ENCODE measurements at places on chromosomes 6 and 20.

- DNase-seq = no peak
Observed at GRCh38 chr20:19406381-19406780, 193.9 kb downstream of the SLC24A3 start.

GRCh38 chr6:151773382-151773781, 34.1 kb upstream of the ESR1 start:
- no peak for DNase-seq

DNA sequence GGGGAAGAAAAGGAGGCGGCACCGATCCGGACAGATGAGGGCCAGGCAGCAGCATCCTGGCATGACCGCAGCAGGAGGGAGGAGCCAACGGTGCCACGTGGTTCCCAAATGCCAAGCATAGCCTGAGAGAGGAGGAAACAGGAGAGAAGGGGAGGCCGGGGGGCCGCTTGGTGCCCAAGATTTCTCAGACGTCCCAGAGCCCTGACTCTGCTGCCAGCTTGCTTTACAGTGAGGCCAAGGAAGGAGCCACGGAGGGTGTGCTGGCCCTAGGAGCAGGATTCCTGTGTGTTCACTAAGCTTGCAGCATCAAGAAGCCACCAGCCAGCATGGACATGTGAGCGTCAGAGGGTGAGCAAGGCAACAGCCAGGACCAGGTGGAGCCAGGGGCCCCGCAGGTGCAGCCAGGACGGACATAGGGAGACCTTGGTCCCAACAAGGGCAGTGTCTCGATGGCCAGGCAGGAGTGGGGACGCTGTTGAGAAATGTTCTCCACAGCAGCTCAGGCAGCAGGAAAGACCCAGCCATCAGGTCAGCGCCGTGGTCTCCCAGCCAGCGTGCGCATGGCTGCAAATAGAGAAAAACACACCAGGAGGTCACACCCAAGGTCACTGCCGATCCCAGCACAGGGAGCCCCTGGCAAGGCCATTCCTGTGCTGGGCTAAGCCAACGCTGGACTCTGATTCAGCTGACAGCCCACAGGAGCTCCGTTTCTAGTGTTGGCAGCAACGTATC, 143.7 kb downstream of the DLL1 start:
- DNase-seq = no peak

DNA sequence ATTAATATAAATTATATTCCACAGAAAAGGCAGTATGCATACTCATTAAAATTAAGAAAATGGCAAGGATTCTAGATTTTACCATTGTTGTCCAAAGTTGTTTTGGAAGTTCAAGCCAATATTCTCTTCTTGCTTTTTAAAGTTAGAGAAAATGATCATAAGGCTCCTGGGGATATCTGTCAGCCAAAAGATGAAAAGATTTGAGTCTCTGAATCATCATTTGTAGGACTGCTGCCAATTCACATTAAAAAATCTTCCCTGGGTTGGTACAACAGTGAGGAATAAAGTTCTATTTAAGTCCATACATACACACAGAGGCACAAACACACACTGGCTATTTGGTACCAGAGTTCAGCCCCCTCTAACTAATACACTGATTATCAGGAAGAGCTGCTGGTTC, 620.1 kb downstream of the COL12A1 start:
- no peak for DNase-seq

DNA sequence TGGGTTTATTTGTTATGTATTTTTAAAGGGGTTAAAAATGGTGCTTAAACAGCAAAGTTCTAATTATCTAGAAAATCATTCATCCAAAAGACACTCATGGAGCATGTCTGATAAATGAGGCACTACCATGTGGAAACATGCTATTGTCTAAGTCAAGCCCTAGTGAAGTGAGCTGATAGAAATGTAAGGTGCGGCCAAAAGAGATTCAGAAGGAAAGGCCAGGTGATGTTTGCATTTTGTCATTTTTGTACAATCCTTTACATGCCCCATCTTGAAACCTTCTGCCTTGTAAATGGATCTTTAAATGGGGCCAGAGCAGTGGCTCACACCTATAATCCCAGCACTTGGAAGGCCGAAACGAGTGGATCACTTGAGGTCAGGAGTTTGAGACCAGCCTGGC, 77.3 kb downstream of the PLCG1 start:
- DNase-seq = no peak

- DNase-seq = no peak
Observed at GRCh38 chr20:63553933-63554290, at the start of gene FNDC11. TSS of gene FNDC11 (plus strand) at chr20:63554159. CDS start at chr20:63555664, 1,505 bp downstream.

- DNase-seq = no peak
Observed at GRCh38 chr6:145626857-145627256, 108.5 kb downstream of the EPM2A start.

GRCh38 chr6:43876602-43877001, 106.6 kb downstream of the VEGFA start:
- no peak for DNase-seq

DNA sequence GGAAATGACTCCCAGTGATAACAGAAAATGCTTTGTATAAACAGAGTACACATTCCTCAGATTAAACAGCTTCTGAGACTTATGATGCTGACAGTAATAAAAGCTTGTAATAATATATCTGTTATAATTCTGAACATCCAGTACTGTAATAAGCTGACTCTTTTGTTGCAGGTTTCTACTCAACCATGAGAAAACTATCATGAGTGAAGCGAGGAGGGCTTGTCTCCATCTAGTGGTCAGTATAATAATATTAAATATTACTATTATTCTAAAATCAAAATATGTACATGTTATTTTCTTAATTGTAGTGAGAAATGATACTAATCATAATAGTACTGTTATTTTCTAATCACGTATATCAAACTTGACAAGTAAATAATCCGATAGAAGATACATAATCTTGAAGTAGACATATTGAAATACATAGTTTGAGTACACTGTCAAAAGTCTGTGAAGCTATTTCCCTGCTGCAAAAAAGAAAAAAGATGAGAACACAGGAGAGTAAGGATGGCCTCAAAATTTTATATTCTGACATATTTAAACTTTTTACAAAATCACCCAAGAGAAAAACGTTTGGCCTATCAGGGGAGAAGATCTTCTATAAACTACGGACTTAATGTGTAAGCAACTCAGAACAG, 183.1 kb downstream of the MOXD1 start:
- DNase-seq = no peak

DNA sequence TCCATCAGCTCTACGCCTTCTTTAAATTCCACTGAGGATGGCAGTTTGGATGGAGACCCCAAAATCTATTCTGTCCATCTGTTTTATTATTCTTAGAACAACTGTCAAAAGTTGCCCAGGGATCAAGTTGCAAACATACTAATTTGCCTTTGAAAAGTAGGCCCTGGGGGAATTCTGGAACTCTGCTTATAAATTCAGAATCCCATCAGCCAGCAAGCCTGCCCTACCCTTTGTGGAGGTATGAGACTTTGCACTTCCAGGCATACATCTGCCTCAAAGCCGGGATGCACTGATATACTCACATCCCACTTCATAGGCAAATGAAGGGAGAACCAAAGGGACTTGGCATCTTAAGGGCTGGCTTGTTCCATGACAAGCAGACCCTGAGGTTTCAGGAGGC, 93.6 kb downstream of the INSM1 start:
- no peak for DNase-seq

GRCh38 chr20:9928281-9928737, 89.4 kb upstream of the PAK5 start:
- no peak for DNase-seq

- DNase-seq = no peak
Observed at GRCh38 chr6:3389390-3390167, 67.3 kb downstream of the SLC22A23 start.

GRCh38 chr6:30493643-30494250, 4.4 kb downstream of the HLA-E start:
- DNase-seq = no peak

DNA sequence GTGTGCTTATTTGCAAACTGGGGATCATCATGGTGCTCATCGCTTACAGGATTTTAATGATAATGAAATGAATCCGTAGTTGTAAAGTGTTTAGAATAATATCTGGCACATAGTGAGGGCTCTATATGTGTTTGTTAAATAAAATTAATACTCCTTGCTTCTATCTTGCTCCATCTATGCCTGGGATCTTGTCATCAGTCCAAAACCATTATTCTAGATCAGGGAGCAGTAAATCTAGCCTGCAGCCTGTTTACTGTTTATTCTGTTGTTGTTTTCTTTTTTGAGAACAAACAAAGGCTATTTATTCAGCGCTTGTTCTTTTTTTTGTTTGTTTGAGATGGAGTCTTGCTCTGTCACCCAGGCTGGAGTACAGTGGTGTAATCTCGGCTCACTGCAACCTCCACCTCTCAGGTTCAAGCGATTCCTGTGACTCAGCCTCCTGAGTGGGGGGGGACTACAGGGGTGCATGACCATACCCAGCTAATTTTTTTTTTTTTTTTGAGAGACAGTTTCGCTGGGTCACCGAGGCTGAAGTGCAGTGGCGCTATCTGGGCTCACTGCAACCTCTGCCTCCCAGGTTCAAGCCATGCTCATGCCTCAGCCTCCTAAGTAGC, 8.1 kb downstream of the ACOT8 start:
- no peak for DNase-seq

GRCh38 chr20:64090165-64090564, 6.0 kb upstream of the LKAAEAR1 start:
- DNase-seq = no peak

- DNase-seq = no peak
Observed at GRCh38 chr6:112193535-112194051, 60.8 kb downstream of the LAMA4 start.

DNA sequence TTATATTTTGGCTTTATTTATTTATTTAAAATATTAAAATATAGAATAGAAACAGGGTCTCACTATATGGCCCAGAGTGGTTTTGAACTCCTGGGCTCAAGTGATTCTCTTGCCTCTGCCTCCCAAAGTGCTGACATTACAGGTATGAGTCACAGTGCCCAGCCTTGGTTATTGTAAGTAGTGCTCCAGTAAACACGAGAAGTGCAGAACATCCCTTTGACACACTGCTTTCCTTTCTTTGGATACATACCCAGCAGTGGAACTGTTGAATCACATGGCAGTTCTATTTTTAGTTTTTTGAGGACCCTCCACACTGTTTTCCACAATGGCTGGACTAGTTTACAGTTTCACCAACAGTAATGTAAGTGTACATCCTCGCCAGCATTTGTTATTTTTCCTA, 203.9 kb downstream of the PHF3 start:
- no peak for DNase-seq

- DNase-seq = no peak
Observed at GRCh38 chr6:41157323-41157722, 3.2 kb upstream of the TREML1 start.

DNA sequence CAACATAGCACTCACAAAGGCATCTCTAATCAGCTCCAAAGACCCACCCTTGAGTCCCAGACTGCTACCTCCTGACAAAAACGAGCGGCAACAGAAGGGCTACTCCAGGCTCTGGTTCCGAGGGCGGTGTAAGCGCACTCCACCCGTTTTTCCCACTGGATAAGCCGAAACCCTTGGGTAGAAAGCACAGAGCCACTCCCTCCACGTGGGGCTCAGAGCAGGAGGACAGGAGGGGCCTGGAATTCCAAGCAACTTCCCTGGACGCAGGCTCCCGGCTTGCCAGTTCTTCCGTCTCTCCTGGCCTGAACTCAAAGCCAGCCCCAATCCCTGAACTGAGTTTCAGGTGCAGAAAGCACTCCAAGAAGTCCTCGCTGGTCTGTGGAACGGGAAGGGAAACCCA, 7.4 kb downstream of the GMEB2 start:
- DNase-seq = no peak

All from retinal pigment epithelial cell (primary cell).